ENCODE measurements at places on chromosomes 5 and 9. TPM values are rescaled to one million over a fixed set of nuclear protein-coding genes. Genes with fewer than 3 reads are reported as not detected.

GRCh38 chr5:144083185-144083584 lies 87.3 kb downstream of the YIPF5 start:
- DNase-seq, result no peak

GRCh38 chr5:2577312-2578036 lies 174.0 kb downstream of the IRX2 start:
- DNase-seq, result no peak

GRCh38 chr9:101705135-101705661 lies 33.2 kb downstream of the GRIN3A start:
- DNase-seq, result peak; percentile 65

The TMEM38B gene
- total RNA-seq, result 29.9 TPM

The FOXE1 gene
- 1.9 TPM for total RNA-seq

All from testis (tissue), 5 donors.